Esophagus muscularis mucosa (tissue), 4 donors: ENCODE measurements at places on chromosomes 3 and 15. TPM values are rescaled to one million over a fixed set of nuclear protein-coding genes. Genes with fewer than 3 reads are reported as not detected.

DNA sequence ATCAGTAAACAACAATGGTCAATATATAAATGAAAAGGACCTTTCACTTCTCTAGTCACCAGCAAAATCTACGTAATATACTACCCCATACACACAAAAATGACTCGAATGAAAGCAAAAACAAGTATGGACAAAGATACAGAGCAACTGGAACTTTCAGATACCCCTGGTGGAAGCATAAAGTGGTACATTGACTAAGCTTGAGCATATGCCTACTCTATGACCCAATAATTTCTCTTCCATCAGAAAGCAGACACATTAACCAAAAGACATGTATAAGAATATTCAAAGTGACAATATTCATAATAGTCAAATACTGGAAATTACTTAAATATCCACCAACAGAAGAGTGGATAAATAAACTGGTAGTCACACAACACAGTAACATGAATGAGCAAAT lies 86.0 kb downstream of the EFL1 start:
- no peaks in the 10 kb centered on the region for H3K36me3 ChIP-seq
- H3K4me3 ChIP-seq: no peak overlapping the region
- no peak for DNase-seq

GRCh38 chr3:51716805-51717204 lies 9.9 kb downstream of the GRM2 start:
- no peaks in the 10 kb centered on the region for H3K36me3 ChIP-seq
- no peak for DNase-seq
- no peaks in the 10 kb centered on the region for H3K4me1 ChIP-seq
- no peak overlapping the region for H3K4me3 ChIP-seq
- no peaks in the 10 kb centered on the region for H3K27me3 ChIP-seq

DNA sequence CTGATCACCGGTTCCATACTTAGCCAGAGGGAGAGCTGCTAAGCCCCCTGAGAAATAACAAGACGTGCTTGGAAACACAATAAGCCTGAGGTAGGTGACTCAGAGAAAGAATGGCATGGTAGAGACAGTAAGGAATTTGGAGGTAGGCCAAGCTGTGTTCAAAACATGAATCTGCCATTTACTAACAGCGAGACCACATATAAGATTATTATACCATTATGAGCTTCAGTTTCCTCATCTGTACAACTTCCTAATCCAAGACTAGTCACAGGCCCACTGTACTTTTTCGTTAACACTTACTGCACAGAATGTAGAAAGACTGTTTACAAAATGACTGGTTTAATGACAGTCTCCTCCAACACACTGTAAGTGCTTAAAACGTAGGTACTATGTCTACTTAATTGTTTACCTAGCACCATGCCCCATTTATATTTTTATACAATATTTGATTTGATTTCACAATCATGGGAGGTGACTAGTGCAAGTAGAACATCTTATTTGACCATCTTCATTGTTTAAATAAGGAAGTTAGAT lies 25.7 kb downstream of the ATOSA start:
- no peak overlapping the region for H3K4me3 ChIP-seq
- H3K36me3 ChIP-seq: peaks cover 13% of the 10 kb centered on the region
- no peak for DNase-seq

DNA sequence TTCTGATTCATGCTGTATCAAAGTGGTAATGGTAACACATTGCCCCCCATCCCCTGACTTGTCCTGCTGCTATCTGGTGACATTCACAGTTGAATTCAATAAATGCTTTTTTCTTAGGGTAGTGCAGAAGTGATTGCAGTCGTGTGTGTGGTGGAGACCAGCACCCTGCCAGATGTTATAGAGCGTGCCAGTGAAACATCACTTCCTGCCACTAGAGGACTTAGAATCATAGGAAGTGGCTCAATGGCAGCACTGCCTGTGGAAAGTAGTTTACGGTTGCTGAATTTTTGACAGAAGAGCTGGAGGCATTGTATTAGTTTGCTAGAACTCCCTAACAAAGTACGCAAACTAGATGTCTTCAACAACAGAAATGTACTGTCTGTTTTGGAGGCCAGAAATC lies 37.4 kb upstream of the P2RY12 start:
- H3K4me1 ChIP-seq: no peaks in the 10 kb centered on the region
- H3K36me3 ChIP-seq: no peaks in the 10 kb centered on the region
- no peak for DNase-seq
- H3K4me3 ChIP-seq: no peak overlapping the region
- H3K27me3 ChIP-seq: no peaks in the 10 kb centered on the region

- no peaks in the 10 kb centered on the region for H3K27me3 ChIP-seq
- H3K4me3 ChIP-seq: no peak overlapping the region
- no peaks in the 10 kb centered on the region for H3K36me3 ChIP-seq
Observed at GRCh38 chr3:20405744-20406143, 219.7 kb upstream of the SGO1 start.

- no peaks in the 10 kb centered on the region for H3K27me3 ChIP-seq
- no peak overlapping the region for H3K27ac ChIP-seq
- no peaks in the 10 kb centered on the region for H3K36me3 ChIP-seq
- no peak overlapping the region for H3K4me3 ChIP-seq
- peaks cover 6% of the 10 kb centered on the region for H3K4me1 ChIP-seq
Observed at GRCh38 chr3:8650583-8651416, 6.2 kb upstream of the SSUH2 start.

DNA sequence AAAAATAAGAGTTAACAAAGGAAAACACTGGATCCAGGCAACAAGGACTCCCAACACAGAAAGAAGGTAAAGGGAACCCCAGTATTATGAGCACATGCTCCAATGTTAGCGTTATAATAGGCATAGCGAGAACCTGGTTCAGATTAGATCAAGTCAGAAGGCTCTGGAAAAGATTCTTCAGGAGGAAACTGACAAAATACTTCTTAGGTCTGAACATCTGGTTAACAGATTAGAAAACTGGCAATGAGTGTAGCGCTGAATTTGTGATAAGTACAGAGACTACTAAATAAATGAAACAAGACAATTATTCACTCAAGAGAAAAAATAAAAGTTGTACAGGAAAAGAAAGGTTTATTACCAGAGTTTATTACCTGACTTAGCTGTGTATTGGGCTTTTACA lies 146.1 kb downstream of the DPH6 start:
- no peak overlapping the region for H3K27ac ChIP-seq
- H3K4me1 ChIP-seq: no peaks in the 10 kb centered on the region
- DNase-seq: no peak

DNA sequence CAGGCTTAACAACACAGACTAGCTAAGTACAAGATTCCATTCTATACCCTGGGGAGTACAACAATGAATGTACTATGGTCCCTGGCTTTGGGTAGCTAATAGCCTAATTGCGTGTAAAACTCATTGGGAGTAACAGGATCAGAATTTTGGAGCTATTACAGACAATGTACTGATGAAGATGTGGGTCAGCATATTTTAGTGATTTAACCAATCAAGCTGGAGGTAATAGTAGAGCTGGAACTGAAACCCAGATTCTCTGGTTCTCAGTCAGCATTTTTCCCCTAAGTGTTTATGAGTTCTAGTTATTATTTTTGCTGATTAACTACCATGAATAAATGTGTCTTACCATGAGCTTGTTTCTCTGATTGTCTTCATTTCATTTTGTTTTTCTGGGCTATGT lies 578.7 kb downstream of the NLGN1 start:
- no peaks in the 10 kb centered on the region for H3K27me3 ChIP-seq
- no peak for DNase-seq
- H3K36me3 ChIP-seq: no peaks in the 10 kb centered on the region
- H3K27ac ChIP-seq: no peak overlapping the region

DNA sequence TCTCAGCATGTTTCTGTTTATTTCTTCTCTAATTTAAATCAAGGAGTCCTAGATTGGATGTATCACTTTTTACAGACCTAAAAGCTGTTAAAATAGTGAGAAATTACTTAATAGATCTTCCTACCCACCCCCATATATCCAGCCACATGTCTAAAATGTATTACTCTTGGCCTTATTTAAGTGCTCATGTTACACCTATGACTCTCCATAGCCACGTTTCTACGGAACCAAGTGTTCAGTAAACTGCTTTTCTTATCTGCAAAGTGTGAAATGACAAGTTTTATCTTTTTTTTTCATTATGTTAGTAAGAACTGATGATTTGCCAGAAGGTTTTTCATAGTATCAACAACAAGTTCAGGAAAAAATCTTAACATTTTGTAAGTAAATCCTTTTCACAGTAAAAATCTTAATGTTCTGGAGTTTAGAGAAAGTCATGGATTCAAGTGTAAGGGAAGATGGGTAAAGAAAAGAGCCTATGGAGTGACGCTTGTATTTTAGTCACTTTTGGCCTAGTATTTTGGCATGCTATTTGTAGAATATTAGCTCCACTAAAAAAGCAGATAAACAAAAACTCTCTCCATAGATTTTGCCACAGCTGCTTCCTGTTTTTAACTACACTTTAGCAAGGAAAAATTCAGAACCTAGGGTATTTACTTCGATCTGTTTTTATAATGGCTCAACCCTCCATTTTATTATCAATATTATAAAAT lies 41.2 kb upstream of the IGSF10 start:
- H3K36me3 ChIP-seq: no peaks in the 10 kb centered on the region
- no peaks in the 10 kb centered on the region for H3K27me3 ChIP-seq
- no peak overlapping the region for H3K27ac ChIP-seq
- H3K4me3 ChIP-seq: no peak overlapping the region
- DNase-seq: no peak

GRCh38 chr3:66480666-66481065 lies 20.2 kb downstream of the LRIG1 start:
- no peaks in the 10 kb centered on the region for H3K27me3 ChIP-seq
- peak overlapping the region; percentile 87 for H3K27ac ChIP-seq
- DNase-seq: no peak
- peaks cover 94% of the 10 kb centered on the region for H3K4me1 ChIP-seq
- H3K4me3 ChIP-seq: no peak overlapping the region
- no peaks in the 10 kb centered on the region for H3K36me3 ChIP-seq

GRCh38 chr15:57323806-57324589 lies 52.3 kb upstream of the CGNL1 start:
- no peaks in the 10 kb centered on the region for H3K27me3 ChIP-seq
- no peak for DNase-seq
- H3K36me3 ChIP-seq: no peaks in the 10 kb centered on the region
- H3K4me1 ChIP-seq: peaks cover 3% of the 10 kb centered on the region
- H3K4me3 ChIP-seq: no peak overlapping the region

GRCh38 chr3:186551387-186551786 lies 7.2 kb upstream of the CRYGS start:
- no peaks in the 10 kb centered on the region for H3K4me1 ChIP-seq
- H3K27me3 ChIP-seq: no peaks in the 10 kb centered on the region
- no peak for DNase-seq
- peaks cover 98% of the 10 kb centered on the region for H3K36me3 ChIP-seq
- no peak overlapping the region for H3K27ac ChIP-seq

DNA sequence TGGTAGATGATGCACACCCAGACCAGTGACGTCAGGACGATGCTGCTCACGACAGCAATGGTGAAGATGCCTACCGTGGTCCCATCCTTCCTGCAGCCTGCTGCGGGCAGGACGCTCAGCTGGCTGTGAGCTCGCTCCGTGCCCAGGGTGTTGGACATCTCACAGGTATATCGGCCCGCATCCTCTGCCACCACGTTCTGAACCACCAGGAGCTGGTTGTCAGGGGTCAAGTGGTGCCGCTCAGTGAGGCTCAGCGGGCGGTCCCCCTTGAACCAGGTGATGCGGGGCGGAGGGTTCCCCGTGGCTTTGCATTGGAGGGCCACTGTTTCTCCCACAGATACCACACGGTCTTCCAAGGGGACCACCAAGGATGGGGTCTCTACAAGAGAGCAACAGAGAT lies 117.8 kb downstream of the LRIG1 start:
- no peak overlapping the region for H3K27ac ChIP-seq
- H3K36me3 ChIP-seq: peaks cover 93% of the 10 kb centered on the region
- H3K4me3 ChIP-seq: no peak overlapping the region
- H3K4me1 ChIP-seq: peaks cover 18% of the 10 kb centered on the region
- no peaks in the 10 kb centered on the region for H3K27me3 ChIP-seq

DNA sequence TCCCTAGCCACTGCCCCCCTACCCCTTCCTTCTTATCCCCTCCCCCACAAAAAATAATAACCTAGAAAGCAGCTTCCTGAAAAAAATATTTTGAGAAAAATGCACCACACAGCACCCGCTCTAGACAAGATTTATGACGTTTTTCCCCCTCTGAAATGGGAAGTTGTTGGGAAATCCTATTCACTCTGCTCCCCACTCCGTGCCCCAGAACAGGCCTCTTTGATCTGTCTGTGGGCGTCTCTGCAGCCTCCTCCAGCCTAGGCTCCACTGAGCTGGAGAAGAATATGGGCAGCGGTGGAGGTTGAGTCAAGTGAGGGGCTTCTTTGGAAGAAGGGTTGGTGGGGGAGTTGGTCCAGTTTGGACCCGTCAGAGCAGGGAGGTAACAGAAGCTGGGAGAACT lies 28.5 kb upstream of the POLG start:
- no peaks in the 10 kb centered on the region for H3K36me3 ChIP-seq
- no peaks in the 10 kb centered on the region for H3K27me3 ChIP-seq
- no peak overlapping the region for H3K27ac ChIP-seq
- peak overlapping the region; percentile 24 for H3K4me3 ChIP-seq

GRCh38 chr3:84893211-84893610 lies 65.6 kb upstream of the CADM2 start:
- no peaks in the 10 kb centered on the region for H3K4me1 ChIP-seq
- DNase-seq: no peak
- H3K36me3 ChIP-seq: no peaks in the 10 kb centered on the region

- H3K4me1 ChIP-seq: no peaks in the 10 kb centered on the region
- H3K4me3 ChIP-seq: no peak overlapping the region
- H3K36me3 ChIP-seq: no peaks in the 10 kb centered on the region
- H3K27ac ChIP-seq: no peak overlapping the region
- H3K27me3 ChIP-seq: no peaks in the 10 kb centered on the region
- no peak for DNase-seq
Observed at GRCh38 chr3:126493739-126494138, 18.0 kb upstream of the ZXDC start.

GRCh38 chr3:190378240-190378891 lies 9.6 kb upstream of the CLDN16 start:
- DNase-seq: no peak
- no peak overlapping the region for H3K4me3 ChIP-seq
- no peak overlapping the region for H3K27ac ChIP-seq
- no peaks in the 10 kb centered on the region for H3K4me1 ChIP-seq
- no peaks in the 10 kb centered on the region for H3K36me3 ChIP-seq

DNA sequence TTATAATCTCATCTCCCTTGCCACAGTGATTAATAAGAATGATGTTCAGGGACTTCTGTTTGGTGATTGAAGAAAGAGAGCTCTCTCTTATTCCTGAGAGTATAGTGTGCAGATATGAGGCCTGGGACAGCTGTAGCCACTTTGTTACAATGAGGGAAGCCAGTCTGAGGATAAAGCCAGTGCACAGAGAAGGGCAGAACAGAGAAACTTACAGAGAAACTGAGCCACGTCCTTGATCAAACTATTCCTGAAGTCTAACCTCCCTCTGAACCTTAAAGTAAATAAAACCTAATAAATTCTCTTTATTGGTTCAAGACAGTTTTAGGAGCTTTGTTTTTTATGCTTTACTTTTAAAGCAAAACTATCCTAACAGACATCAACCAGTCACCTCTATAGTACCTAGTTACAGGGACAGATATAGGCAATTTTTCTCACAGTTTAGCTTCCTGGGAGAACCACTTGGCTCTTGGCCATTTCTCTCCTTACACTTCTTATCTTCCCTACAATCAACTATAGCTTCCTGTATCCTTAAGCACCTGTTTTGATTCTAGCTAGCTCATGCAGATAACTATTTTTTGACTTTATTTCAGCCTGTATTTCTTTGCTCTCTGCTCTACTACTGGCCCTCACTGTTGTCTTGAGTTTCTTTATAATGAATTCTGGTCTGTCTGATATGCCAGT lies 284.4 kb downstream of the SHQ1 start:
- no peak for DNase-seq
- no peaks in the 10 kb centered on the region for H3K27me3 ChIP-seq
- H3K27ac ChIP-seq: no peak overlapping the region

The YEATS2 gene
- total RNA-seq: 18.2 TPM

The NUP210 gene
- 2.5 TPM for total RNA-seq

The CYB561D2 gene
- total RNA-seq: 9.4 TPM

The DHX30 gene
- 88.7 TPM for total RNA-seq

The FAM174B gene
- total RNA-seq: 15.2 TPM

The ZNF445 gene
- 11.9 TPM for total RNA-seq

The TRAT1 gene
- not detected for total RNA-seq

The SCG5 gene
- 6.6 TPM for total RNA-seq
